Activated T-cell treated with anti-CD3 and anti-CD28 coated beads for 24 hours (primary cell): ENCODE measurements at places on chromosomes 12 and 14.

DNA sequence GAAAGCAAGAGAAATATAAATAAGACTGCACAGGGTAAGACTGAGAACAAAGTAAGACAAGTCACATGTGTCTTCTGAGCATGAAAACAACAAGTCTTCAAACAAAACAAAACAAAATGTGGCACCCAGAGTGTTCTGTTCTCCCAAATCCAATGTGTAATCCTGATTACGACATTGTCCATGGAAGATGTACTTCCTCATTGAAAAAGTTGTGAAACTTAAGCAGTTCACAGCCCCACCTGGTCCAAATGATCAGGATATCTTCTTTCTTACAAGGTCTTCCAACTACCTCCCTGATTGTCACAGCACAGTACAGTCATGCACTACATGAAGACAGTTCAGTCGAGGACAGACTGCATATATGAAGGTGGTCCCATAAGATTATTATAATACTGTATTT, 23.3 kb upstream of the NEK9 start:
- DNase-seq, result no peak

DNA sequence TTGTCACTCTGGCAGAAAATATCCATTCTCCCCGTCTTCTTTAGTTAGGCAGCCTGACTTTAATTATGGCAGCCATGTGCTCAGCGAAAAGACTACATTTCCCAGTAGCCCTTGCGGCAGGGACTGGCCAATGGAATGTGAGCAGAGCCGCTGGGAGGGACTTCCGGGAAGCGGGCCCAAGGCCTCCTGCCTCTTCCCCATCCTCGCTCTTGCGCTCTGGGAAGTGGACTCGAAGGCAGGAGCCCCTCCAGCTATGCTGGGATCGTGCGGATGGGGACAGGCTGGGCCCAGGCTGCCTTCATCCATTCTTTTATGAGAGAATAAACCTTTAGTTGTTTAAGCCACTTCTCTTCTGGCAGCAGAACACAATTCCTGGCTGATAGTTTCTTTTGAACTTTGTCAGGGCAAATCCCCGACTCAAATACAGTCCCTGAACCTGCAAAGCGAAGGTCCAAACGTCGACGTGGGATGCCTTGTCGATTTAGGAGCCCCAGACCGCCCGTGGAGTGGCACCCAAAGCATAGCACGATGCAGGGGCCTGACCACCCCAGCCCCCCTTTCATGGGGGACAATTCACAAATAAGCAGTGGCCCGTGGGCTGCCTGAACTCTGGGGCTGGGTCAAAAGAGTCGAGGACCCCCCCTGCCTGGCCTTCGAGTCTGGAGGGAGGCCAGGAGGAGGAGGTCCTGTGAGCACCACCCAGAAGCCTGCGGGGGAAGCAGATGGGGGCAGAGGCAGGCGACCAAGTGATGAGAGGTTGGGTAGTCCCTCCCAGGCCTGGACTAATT, 15.6 kb upstream of the LRTM2 start:
- DNase-seq, result peak; percentile 80

- no peak for DNase-seq
Observed at GRCh38 chr12:108571609-108572165, 9.3 kb downstream of the ISCU start.

- no peak for DNase-seq
Observed at GRCh38 chr14:65548878-65549277, 136.3 kb downstream of the FUT8 start.

DNA sequence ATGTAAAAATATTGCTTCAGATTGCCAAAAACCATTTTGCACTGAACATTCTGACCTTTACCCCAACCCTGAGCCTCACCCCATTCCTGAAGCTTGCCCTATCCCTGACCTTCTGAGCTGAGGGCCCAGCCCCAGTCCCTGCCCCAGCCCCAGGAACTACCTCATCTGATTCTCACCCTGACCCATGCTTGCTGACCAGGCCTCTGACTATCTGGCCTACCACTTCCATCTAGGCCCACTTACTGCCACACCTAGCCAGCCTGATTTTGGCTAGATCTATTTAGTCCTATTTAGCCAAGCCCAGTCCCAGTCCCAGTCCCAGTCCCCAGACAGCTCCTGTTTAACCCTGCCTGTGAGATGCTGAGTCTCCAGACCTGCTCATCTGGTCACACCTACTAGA, 33.6 kb downstream of the OR10P1 start:
- DNase-seq, result no peak
